Memory B cell (primary cell): ENCODE measurements at places on chromosomes 11 and 22.

GRCh38 chr22:24504956-24505736, 10.0 kb downstream of the UPB1 start:
- DNase-seq = no peak

DNA sequence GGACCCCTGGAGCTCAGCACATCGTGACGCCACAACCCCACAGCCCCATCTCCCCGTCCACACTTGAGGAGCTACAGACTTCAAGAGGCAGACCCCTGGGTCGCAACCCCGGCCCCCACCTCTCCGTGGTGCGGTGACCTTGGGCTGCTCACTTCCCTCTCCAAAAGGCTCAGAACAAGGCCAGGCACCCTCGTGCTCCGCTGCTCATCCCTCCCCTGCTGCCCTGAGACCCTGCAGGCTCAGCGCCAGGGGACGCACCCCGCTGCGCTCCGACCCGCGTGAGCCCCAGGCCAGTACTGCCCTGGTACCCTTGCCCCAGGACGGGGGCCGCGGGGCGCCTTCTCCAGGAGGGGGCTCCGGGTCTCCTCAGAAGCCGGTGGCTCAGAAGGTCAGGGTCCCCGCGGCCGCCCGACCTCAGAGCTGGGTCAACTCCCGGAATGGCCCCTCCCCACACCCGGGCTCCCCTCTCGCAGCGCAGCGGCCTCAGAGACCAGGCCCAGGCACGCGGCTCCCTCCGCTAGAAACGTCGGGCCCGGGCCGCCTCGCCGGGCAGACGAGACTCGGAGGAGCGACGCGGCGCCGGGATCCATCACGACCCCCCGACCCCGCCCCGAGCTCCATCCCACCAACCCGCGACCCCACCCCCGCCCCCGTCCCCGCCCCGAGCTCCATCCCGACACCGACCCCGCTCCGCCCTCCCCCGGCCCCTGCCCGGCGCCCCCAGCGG, 563 bp downstream of the GATD1 start:
- DNase-seq = no peak

- DNase-seq = no peak
Observed at GRCh38 chr22:47783433-47784366, 1021.2 kb downstream of the TBC1D22A start.

DNA sequence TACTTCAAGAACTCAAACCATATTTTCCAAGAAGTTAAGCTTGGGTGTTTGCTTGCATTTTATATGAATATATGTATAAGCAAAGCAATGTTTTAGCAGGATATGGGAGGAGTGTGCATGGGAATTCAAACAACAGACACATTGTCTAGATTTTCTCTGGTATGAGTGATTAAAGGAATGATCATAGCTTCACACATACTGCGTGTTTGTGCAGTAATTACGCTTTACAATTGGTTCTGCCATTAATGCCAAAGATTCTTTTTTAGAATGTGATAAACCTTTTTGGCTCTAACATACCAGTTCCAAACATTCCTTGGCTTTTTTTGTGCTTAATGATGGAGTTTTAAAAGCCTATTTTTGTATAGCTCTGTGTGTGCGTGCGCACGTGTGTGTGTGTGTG, 54.0 kb downstream of the CCDC34 start:
- no peak for DNase-seq

DNA sequence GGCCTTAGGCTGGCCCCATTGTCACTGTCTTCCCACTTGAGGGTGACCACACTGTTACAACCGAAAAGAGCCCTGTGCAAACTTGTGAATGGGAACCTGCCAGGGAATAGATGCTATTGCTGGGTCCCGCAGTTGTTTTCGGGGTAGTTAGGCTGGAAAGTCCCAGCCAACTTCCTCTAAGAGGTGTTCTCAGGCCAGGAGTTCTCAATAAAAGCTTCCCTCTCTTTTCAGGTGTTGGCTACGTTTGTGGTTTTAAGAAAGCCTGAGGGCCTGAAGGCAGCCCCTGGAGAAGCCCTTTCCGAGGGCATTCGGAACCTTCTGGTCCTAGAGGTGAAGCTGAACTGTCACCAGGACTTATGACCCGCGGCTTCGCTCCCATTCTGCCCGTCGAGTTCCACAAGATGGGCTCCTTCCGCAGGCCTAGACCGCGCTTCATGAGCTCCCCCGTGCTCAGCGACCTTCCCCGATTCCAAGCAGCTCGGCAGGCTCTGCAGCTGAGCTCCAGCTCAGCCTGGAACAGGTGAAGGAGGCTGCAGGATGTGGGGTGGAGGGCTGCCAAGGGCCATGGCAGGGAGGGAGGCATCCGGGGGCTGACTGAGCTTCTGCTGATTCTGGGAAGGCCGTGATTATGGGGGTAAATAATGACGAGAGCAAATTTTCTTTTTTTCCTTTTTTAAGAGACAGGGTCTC, 104.8 kb downstream of the PRR5L start:
- DNase-seq = no peak

DNA sequence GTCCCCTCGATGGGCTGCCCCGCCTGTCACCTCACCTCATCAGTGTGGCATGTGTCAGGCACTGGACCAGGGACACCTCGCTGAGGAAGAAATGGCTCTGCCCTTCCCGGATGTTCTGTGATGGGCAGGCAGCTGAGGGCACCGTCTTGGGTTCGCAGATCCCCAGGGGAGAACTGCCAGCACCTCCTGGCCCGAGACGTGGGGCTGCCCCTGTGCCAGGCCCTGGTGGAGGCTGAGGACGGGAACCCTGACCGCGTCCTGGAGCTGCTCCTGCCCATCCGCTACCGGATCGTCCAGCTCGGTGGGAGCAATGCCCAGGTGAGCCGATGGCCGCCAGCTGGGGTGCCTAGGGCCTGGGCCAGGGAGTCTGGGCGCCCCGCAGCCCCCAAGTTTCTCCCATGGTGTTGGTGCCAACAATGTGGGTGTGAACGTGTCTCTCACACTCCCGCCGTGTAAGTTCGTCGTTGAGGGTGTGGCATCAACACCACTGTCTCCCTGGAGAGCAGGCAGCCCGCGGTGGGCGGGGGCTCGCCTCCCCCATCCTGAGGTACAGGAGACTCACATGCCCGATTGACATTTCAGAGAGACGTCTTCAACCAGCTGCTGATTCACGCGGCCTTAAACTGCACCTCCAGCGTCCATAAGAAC, 7.3 kb upstream of the GTSE1 start:
- no peak for DNase-seq

- no peak for DNase-seq
Observed at GRCh38 chr22:40196628-40197360, 19.1 kb downstream of the TNRC6B start.

GRCh38 chr11:43341159-43341558, 17.6 kb upstream of the TTC17 start:
- no peak for DNase-seq

GRCh38 chr22:37269936-37270678, 12.2 kb upstream of the CYTH4 start:
- no peak for DNase-seq

DNA sequence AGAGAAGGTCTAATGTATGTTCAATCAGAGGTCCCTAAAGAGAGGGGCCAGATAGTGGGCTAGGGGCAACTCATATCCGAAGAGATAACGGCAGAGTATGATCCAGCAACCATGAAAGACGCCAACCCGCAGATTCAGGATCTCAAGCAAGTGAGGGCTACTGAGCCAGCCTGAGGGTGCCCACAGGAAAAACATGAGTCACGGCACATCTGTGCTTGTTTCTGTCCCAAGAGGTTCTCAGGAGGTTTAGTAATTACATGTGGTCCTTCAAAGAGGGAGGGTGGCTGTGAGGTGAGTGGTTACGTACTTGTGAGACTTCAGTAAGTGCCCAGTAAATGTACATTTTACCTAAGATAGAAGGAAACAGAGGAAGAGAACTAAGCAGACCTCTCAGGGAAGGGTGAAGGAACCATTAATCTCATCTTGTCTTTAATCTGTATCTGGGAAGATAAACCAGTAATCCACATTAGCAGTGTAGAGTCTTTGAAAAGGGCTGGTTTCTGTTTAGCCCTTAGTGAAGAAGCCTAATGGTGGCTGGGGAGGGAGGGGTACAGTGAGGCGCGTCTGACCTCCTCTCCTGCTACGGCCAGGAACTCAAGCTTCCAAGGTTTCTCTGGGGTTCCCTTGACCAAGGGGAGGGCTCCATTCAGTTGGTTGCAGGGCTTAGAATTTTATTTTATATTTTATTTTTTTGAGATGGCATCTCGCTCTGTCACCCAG, 10.2 kb downstream of the SIRT3 start:
- DNase-seq = no peak

- DNase-seq = no peak
Observed at GRCh38 chr11:81253244-81253643, 1480.4 kb downstream of the FAM181B start.

- no peak for DNase-seq
Observed at GRCh38 chr11:83881428-83881827, 595.3 kb upstream of the CCDC90B start.

GRCh38 chr11:13667245-13667644, 1.2 kb upstream of the FAR1 start:
- DNase-seq = peak; percentile 13

DNA sequence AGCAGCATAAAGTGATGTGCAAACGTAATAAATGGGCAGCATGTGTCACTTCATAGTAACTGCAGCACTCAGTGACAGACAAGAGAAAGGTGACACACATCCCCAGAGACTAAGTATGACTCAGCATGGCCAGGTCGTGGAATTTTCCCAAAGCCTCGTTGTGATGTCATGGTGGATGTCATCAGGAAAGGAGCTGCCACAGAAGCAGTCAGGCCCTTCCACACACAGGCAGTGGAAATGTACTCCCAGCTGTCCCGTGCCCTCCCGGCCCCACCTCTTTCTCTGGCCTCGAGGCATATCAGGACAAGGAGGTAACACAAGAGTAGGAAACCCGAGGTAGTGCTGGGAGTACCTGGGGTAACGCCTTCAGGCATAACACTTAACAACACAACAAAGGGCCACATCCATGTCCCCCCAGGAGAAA, 8.1 kb downstream of the PC start:
- DNase-seq = no peak
